ENCODE measurements at places on chromosomes 3 and 15.

DNA sequence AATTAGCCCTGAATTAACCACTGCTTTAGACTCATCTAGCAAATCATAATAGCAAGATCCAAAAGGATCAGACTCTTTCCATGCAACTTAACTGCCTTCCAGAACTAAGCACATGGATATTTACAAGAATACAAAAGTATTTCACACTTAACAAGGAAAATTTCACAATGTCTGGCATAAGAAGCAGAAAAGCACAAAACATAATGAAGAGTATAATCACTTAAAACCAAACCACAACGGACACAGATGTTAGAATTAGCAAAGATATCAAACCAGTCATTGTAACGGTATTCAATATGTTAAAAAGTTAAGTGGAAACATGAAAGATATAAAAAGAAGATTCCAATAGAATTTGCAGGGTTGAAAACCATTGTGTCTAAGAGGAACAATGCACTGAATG is 51.5 kb upstream of the COL6A6 start:
- no peak for DNase-seq

DNA sequence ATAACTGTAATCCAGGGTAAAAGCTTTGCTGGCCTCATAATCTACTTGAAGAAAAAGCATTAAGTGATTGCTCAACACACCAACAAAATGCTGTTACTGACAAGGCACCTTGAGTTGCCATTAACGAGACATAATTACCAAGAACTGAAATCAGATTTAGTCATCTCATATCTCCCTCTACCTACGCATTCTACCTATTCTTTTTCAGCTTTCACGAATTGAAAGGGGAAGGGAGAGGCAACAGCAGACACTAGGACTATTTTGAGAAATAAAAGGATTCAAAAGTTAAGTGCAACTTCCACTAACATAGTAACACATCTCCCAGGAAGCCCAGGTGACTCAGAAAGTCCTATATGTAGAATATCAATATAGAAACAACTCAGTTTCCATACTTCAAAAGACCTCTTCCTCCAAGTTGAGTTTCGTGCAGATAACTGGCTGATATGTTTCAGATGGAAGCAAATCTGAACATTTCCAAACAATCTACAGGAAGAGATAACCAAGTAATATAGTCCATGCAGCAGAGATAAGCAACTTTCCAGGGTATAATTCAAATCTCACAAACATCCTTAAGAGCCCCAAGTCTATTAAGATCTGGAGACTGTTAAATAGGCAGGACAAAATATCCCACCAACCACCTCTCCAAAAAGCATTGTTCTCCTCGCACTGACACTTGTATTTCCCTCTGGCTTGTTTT is 1.9 kb downstream of the OSBPL10 start:
- DNase-seq: no peak

GRCh38 chr3:111051354-111051753 is 20.3 kb upstream of the NECTIN3 start:
- no peak for DNase-seq

DNA sequence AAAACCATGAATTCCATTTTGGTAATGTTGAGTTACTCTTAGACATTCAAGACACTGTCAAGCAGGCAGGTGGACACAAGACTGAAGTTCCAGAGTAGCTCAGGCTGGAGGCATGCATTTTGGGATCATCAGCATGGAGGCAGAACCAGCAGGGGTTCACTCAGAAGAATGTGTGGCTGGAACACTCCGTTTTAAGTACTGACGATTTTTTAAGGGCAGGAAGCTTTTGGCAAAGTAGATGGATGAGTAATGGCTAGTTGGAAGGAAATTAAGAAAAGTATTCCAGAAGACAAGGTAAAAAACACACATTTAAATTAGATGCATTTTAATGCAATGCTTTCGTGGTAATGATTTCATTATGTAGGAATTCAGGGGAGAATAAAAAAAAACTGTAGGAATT is 420.4 kb downstream of the ROBO2 start:
- DNase-seq: no peak

DNA sequence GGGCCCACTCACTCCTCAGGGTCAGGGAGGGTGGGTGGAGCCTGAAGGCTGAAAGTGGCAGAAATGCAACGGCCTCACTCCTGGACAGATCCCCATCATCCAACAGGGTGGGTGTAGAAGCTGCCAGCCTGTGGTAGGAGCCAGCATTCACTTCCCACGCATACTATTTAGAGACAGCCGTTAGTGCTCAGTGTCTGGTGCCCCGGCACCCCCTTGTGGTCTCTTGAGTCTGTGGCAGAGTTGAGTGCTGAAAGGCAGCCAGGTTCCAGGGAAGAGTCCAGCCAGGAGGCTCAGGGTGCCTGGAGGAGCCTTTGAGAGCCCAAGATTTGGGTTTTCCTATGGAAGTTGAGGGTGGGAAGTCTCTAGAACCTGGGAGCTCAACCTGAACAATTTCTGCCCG is 2.1 kb upstream of the GNAT1 start:
- DNase-seq: no peak

DNA sequence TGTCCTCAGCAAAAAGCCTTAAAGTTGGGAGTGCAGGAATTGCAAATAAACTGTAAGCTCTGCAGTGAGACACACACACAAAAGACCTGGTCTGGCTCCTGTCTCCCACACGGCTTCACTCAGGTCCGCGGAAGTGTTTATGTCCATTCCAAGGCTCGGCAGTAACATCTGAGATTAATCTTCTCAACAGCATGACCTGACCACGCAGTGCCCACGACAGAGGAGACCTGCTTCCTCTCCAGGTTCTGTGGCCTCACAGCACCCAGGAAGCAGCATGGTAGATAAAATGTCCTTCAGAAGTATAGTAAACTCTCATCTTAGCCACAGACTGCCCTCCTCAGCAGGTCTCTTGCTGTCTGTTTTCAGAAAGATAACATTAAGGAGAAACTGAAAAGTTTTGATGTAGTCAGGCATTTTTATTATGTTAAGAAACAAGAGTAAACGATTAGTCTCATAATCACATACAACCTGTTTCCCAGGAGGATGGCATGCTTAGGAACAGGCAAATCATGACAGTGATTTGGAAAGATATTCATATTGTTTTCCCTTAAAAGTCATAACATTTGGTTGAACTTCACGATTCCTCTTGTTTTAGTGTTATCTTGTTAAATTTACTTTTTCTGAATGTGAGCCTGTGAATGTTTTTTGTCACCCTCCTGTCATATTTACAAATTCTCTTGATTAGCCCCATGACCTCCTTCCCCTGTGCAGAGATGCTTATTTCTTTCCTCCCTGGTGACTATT is 34.6 kb downstream of the CD200R1L start:
- no peak for DNase-seq

- DNase-seq: no peak
Observed at GRCh38 chr3:131543714-131544113, 40.9 kb upstream of the MRPL3 start.

Measured in stimulated activated CD4-positive, alpha-beta T cell treated with anti-CD3 and anti-CD28 coated beads, Interleukin-1b, Interleukin-23, amount 100 ng/mL, for 1 hour (primary cell).